ENCODE measurements at places on chromosomes 3 and 15.
A peak's percentile ranks its signal among the peaks of the same experiment; 100 is the strongest.

- no peak for DNase-seq
Observed at GRCh38 chr3:16392717-16393116, 120.8 kb downstream of the RFTN1 start.

- no peak for DNase-seq
Observed at GRCh38 chr3:134105876-134106556, 76.3 kb upstream of the SLCO2A1 start.

DNA sequence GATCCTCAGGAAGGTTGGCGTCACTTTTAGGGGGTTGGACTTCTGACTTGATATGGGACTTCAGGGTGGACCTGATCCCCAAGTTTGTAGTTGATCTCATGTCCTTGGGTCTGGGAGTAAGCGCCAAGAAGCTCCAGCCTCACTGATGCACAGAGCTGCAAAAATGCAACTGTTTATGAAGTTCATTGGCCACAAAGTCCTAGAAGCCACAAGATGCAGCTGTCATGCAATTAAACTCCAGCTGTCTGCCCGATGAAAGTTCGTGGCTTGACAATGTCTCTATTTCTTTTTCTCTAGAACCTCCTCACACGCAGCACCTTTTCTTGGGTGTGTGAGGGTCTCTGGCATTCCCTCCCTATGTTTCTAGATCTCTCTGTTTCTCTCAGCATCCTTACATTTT lies 9.2 kb upstream of the ACAN start:
- no peak for DNase-seq

DNA sequence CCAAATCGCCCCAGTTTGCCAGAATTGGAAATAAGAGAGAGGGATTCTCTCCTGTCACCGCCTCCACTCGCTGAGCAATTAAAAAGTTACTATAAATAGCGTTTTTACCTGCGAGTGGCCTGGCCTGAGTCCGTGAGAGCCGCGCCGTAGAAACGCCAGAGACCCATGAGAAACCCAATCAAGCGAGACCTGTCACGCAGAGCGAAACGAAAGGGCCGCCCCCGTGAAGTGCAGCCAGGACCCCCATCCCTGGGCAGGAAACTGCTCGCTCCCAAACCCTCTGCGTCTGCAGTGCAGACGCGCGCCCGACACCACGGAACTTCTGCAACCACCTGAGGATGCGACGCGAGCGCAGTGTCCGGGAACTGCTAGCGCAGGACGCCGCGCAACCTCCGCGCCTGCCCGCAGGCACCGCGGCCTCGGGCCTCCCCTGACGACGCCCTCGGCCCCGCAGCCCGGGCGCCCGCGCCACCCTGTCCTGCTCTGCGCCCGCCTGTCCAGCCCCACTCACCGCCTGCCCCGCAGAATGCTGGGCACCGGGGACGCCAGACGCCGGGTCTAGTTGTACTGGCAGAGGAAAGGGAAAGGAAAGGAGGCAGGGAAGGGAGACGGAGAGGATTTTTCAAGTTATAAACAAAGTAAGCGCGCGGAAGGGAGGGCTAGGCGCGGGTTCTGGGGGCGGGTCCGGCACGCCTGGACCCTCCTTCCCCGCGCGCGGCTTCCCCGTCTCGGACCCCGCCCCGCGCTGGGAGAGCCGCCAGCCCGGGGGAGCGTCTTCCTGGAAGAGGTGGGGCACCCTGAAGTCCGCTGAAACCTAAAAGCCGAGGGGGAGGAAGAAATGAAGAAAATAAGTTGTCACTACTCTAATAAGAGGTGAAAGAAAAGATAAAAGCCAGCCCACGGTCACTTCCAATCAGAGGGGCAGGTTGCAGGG lies at the start of gene PLSCR4:
TSS of gene PLSCR4 (minus strand) at position 657 of the 934 bp plus-strand sequence. CDS start 29,034 bp downstream, outside the sequence.
- peak; percentile 86 for DNase-seq

DNA sequence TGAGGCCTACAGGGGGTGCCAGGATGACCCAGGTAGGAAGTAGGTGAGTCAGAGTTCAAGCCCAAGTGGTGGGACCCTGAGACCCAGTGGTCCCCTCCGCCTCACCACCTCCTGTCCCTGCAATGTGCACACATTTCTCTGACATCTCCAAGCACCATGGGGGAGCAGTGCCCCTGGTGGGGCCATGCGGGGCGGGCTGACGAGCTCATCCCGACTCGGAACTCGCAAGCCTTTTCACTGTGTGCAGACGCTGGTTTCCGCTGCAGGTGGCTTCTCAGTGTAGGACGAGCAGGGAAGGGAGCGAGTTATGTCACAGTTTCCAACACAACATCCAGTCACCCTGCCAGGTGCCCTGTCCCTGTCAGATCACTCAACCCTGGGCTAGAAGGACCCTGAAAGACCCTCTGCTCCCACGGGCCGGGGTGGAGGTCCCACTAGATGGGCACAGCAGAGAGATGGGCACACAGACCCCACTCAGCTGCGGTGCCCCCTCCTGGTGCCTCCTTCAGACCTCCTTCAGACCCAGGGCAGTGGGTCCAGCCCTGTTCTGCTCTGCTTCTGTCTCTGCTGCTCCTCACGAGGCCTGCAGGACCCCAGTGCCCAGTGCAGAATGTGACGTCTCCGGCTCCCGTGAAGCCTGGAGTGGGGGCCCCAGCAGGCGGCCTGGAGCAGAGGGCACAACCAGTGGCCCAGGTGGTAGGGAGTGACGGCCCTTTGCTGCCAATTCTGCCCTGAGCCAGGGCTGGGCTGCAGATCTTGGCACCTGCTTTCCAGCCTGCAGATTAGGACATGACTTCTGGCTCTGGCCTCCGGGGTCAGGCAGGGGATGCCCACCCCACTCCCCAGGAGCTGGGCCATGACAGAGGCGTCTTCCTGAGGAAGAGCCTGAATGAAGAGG lies 102.0 kb upstream of the RPL32 start:
- DNase-seq, result no peak

- no peak for DNase-seq
Observed at GRCh38 chr3:68986496-68987208, 26.8 kb downstream of the EOGT start.

GRCh38 chr15:35827141-35827540 lies 281.2 kb upstream of the DPH6 start:
- no peak for DNase-seq

- peak; percentile 10 for DNase-seq
Observed at GRCh38 chr3:129482721-129483120, 42.7 kb downstream of the IFT122 start.

- DNase-seq, result no peak
Observed at GRCh38 chr3:97896547-97896946, 74.7 kb downstream of the CRYBG3 start.

DNA sequence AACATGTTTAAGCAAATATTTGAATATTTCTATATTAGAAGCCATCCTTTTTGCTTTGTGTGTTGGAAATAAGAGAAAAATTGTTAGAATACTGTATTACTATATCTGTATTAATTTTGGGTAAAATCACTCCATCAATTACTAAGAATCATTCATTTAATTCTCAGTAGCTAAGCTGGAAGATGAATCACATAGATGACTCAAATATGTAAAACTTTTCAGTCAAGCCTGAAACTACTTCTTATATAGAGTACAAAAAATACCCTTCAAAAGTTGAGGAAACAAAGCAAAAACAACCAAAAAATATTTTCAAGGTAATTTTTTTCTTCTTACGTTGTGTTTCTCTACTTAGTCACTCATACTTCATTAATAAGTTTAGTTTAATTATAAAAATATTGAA lies 205.7 kb upstream of the ROBO1 start:
- no peak for DNase-seq

DNA sequence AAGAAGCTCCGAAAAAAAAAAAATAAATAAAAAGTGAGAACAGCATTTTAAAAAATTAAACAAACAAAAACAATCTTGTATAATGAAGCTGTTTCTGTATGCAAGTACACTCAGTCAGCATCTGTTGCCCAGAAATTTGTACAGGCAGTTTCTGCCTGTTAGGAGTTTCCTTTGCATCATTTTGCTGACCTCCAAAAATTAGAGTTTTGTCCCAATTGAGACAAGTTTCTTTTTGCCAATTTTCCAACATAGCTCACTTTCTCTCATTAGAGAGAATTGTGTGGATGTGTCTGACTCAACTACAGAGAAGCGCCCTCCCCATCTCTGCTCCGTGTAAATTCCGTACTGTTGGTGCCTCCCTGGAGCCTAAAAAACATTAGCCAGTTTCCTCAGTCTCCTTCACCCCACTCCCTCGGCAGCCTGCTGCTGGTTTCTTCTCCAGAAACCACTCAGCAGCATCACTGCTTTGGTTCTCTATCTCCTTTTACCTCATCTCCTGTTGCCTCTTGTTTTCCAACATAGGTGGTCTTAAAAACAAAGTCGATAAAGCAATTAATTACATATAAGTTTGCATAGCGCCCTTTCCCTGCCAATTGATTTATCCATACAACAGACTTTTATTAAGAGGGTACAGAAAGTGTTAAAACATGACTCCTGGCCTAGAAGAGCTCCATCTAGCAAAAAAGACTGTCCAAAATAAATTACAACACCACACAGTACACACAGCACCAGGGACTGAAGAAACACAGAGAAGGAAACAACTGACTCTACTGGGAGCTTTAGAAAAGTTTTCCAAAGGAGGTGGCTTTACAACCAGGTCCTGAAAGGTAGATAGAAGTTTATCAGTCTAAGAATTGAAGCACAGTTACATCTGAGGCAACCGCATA lies 286.7 kb downstream of the SHOX2 start:
- no peak for DNase-seq

DNA sequence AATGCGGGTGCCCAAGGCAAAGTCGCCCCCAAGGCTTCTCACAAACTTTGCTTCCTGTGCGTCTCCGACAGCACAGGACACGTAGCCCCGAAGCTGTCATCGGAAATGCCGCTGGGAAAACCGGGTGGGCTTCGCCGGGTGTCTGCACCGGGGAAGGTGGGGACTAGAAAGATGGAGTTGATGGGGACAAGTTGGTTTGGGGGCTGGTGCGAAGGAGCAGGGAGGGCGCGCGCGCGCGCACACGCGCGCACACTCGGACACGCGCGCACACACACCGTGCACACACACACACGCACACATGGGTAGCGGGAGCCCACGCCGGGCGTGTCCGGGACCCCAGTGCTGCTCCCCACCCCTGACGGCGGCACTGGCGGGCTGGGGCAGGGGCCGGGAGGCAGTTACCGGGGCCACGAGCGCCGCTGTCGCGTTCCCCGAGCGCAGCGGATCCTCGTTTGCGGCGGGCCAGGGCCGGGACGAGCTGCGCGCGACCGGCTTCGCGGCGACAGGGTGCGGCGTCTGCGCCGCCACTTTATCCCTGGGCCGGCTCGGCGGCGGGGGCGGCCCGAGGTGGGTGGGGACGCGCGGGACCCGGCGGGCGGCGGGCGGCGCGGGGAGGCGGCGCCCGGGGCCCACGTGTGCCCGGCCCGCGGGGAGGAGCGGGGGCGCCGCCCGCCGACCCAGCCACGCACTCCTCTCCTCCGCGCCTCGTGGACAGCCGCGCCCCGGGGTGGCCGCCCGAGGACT lies 539 bp upstream of the MGLL start:
- peak; percentile 44 for DNase-seq

GRCh38 chr15:63277893-63278456 lies 570 bp downstream of the APH1B start:
- no peak for DNase-seq

- no peak for DNase-seq
Observed at GRCh38 chr3:180563406-180563805, 38.6 kb upstream of the TTC14 start.

DNA sequence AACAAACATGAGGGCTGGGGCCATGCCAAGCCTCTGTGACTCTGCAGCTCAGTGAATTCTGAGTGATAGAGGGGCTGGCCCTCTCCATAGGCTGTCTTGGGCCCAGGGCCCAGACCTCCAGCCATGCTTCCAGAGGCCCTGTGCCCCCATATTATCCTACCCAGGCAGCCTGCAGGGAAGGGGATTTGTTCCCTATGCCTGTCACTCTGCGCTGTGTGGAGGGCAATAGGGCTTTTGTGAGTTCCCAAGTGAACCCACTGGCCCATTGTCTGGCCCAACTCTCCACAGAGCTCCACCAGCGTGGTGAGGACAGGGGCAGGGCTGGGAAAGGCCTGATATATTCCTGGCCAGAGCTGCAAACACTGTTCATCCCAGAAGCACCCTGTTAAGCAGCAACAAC lies 113.2 kb downstream of the EPHB1 start:
- DNase-seq, result no peak

DNA sequence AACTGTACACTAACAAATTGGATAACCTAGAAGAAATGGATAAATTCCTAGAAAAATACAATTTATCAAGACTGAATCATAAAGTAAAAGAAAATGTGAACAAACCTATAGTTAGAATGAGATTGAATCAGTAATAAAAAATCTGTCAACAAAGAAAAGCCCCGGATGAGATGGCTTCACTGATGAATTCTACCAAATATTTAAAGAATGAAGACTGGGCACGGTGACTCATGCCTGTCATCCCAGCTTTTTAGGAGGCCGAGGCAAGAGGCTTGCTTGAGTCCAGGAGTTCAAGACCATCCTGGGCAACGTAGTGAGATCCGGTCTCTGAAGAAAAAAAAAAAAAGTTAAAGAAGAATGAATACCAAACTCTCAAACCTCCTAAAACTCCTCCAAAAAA lies 17.7 kb upstream of the AP4E1 start:
- DNase-seq, result no peak

- DNase-seq, result no peak
Observed at GRCh38 chr3:41075975-41076374, 123.3 kb upstream of the CTNNB1 start.

DNA sequence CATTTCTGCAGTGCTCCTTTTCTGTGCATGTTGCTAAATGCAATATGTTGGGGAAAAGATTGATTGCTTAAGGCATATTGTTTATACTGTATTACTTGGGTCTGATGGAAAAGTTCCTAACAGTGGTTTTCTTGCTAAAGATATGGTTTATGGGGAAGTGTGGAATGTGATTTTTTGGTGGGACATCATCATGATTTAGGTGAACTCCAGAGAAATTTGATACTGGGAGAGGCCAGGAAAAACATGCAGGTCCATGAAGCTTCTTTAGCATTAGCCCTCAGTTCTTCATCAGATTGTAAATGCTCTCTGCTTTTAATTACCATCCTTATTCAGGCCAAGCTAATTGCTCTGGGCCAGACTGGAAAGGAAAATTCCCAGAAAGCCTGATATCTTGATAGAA lies 147.5 kb downstream of the LRTM1 start:
- no peak for DNase-seq

Measured in hematopoietic multipotent progenitor cell treated with erythropoietin and hydrocortisone succinate and interleukin-3 and kit ligand, for 15 days (in vitro differentiated cells).